ENCODE measurements at places on chromosomes 16 and 17.

DNA sequence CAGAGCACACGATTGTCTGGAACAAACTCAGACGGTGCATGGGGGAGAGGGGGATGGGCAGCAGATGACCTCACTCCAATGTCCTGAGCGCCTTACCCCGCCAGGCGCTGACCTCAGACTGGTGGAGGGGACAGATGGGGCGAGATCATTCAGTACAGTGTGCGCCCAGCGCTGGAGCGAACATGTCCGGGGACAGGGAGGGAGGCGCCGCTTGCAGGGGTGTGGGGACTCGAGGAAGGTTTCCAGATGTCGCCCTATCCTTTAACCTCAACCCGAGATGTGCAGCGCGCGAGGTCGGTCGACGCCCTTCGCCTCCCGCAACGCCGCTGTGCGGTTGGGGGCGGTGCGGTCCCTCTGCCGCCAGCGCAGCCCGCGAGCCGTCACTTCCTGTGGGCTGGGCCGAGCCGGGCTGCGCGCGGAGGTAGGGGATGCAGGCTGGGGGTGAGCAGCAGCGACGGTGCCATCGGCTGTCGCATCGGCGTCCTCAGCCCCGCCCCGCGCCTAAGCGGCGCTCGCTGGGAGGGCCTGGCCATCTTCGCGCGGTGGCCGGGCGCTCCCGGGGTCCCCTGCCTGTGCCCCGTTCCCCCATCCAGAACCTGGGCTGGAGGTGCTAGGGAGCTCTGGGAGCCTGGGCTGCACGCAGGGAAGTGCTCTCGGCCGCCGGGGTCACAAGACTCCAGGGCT is 5.3 kb upstream of the CDR2L start:
- peak; percentile 52 for DNase-seq

- no peak for DNase-seq
These were observed 4.9 kb downstream of the CD300A start for GRCh38 chr17:74471341-74471740.

GRCh38 chr16:69193855-69194254 is 6.9 kb downstream of the SNTB2 start:
- no peak for DNase-seq

DNA sequence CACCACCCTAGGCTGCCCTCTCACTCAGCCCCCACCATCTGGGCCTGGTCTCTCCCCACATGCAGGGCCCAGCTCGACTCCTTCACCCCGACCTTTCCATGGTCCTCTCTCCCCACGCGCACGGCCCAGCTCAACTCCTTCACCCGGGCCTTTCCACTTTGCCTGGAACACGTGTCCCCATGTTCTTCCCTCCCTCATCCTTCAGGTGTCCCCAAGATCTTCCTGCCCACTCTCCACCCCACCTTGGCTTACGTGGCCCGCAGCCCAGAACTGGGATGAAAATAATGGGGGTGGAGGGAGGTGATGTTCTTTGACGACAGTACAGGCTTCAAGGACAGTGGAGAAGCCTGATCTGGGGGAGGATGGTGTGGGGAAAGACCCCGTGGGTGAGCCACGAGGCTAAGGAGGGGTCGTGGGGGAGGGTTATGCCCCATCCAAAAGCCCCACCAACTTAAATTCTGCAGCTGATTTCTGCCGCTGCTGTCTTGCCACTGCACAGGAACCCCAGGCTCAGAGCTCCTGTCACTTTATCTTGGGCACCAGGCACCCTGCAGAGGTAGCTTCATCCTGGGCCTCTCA is 9.9 kb upstream of the MEAK7 start:
- DNase-seq, result no peak

DNA sequence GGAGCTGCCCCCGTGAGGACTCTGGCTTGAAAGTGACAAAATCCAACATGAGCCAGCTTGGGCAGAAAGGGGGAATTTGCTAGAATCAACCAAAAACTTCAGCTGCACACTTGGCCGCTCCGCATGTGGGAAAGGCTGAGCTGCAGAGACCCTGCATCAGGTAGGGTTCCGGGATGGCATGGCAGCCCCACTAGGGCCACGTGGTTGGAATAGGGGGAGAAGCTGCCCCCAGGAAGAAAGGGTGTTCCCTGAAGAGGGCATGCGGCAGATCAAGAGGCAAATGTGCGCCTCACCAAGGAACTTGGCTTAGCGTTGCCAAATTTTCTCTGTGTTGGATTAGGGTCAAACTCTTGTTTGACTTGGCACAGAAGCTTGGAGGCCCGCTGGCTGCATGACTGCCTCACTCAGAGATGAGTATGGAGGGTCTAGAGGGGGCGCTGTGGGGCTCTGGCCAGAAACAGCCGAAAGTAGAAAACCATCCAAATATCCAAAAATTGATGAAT is 29.2 kb upstream of the WFIKKN2 start:
- no peak for DNase-seq

- DNase-seq, result no peak
These were observed 714 bp downstream of the ACSF3 start for GRCh38 chr16:89094252-89094879.

GRCh38 chr17:60383379-60383778 is 8.6 kb downstream of the USP32 start:
- DNase-seq, result no peak

DNA sequence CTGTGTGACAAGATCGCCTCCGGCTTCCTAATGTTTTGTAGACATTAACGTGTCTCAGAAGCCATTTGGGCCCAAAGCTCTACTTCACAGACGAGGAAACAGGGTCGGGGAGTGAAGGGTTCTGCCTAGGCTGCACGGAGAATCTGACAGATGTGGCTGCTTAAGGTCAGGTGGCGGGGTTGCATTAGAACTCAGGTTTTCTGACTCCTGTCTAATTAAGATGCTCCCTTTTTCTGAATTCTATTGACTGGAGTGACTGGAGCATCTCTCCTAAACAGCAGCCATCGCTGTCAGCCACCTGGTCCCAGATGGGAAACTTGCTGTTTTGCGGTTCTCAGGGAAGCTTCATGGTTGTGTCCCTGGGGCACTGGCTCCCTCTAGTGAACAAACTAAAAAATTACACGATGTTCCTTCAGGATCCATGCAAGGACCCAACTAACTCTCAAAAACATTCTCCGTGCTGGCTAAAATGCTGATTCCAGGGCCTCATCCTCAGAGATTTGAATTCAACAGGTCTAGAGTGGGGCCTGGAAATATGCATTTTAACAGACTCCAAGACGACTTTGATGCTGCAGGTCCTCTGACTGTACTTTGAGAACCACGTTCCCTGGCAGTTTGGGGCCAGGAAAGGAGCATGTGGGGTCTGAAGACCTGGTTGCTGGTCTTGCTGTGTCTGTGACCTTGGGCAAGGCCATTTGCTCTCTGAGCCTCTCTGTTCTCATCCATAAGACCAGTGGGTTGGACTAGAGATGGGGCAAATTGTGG is 117.4 kb downstream of the IRF8 start:
- no peak for DNase-seq

DNA sequence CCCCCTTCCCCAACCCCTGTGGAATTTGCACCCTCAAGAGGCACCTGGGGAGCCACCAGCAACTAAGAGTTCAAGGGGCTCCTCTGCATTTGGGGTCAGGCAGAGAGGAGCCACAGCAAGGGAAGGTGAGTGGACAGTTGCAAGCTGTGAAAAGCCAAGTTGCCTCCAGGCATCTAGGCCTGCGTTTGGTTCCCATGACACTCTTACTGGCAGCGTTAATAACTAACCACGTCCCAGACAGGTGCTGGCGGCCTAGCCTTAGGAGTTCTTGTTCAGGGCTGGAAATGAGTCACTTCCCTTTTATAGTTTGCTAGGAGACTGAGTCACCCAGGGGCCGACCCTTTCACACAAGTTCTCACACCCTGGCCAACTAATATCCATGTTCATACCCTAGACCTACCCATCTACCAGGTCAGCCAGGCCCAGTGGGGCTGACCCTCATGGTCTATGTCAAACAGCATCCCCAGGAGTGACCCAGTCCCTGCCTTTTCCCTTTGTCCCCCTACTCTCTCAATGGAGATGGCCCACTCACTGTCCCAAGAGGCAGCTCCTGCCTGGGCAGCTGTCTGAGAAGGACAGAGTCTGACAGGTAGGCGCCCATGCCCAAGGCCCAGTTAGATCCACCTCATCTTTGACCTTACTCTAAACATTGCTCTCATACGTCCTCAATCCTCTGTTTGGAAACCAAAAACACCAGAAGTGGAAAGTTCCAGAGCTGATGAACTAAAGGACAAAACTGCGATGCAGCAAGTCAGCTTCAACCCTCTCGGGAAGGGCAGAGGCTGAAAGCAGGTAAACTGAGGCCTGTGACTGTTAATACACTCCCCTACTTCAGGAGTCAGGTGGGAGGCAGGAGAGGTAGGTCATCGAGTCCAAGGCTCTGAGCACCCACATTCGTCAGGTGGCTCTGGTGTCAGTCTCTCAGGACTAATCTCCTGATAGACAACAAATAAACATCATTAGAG is 300.6 kb downstream of the SOX9 start:
- DNase-seq, result peak; percentile 25

DNA sequence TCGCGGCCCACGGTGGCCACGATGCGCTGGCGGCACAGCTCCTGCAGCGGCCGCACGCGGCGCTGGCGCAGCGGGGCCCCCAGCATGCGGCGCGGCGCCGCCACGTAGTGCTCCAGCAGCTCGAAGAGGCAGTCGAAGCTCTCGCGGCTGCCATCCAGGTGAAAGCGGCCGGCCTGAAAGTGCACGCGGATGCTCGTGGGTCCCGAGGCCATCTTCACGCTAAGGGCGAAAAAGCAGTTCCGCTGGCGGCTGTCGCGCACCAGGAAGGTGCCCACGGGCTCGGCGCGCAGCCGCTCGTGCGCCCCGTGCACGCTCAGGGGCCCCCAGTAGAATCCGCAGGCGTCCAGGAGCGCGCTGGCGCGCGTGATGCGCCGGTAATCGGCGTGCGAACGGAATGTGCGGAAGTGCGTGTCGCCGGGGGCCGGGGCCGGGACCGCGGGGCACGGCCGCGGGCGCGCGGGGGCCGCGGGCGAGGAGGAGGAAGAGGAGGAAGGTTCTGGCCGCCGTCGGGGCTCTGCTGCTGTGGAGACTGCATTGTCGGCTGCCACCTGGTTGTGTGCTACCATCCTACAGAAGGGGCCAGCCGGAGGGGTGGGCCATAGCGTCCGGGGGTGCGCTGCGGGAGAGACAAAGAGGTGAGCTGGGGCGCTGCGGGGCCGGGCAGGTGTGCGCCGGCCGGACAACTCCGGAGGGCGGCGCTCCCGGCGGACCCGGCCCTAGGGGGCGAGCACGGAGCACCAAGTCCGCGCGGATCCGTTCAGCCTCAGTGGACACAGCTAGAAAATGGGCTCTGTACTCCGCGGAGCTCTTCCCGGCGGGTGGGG is 879 bp downstream of the SOCS1 start:
- DNase-seq, result no peak

GRCh38 chr17:57555636-57556175 is 189.4 kb downstream of the CCDC182 start:
- no peak for DNase-seq

GRCh38 chr16:34802396-34802795 is 1343.0 kb downstream of the TP53TG3F start:
- no peak for DNase-seq

GRCh38 chr17:35073183-35073790 is 9.8 kb upstream of the RFFL start:
- DNase-seq, result no peak

DNA sequence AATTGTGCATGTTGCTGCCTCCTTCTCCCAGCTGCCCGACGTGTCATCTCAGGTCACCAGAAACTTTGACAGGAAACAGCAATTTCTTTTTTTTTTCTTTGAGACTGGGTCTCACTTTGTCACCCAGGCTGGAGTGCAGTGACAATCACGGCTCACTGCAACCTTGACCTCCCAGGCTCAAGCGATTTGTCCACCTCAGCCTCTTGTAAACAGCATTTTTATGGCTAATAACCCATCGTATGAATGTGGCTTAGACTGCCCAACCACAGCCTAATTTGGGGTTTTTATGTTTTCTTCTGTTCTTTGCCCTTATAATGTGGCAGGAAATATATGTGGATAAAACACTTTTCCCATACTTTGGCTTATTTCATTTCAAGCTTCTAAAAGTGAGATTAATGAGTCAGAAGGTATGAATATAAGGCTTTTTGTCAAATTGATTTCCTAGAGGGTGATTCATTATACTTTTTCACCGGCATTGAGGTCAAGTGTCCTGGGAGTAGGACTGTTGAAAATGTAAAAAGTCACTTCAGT is 31.0 kb upstream of the SLC5A10 start:
- DNase-seq, result no peak

DNA sequence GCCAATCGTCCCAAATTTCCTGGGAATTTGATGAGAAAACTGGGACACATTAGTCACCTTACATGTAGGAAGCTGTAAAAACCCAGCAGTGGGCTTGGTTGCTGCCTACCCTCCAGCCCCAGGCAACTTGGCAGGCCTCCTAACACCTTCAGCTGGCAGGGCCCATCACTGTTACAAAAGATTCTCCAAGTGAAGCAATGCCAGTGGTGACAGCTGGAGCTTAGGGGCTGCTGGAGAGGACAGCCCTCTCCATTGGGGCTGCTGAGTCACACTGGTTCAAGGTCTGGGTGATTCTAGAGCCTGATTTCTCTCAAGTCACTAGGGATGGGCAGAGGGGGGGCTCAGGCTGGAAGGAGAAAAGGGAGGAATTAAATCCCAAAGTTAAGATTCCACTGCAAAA is 180.6 kb downstream of the COPRS start:
- no peak for DNase-seq

GRCh38 chr16:9599415-9600120 is 508.1 kb downstream of the HAPSTR1 start:
- DNase-seq, result no peak

GRCh38 chr16:54508351-54508750 is 221.8 kb upstream of the IRX3 start:
- no peak for DNase-seq

GRCh38 chr16:88368036-88368435 is 14.7 kb upstream of the ZNF469 start:
- DNase-seq, result no peak

- DNase-seq, result no peak
These were observed 183.4 kb downstream of the IRX3 start for GRCh38 chr16:54102888-54103866.

DNA sequence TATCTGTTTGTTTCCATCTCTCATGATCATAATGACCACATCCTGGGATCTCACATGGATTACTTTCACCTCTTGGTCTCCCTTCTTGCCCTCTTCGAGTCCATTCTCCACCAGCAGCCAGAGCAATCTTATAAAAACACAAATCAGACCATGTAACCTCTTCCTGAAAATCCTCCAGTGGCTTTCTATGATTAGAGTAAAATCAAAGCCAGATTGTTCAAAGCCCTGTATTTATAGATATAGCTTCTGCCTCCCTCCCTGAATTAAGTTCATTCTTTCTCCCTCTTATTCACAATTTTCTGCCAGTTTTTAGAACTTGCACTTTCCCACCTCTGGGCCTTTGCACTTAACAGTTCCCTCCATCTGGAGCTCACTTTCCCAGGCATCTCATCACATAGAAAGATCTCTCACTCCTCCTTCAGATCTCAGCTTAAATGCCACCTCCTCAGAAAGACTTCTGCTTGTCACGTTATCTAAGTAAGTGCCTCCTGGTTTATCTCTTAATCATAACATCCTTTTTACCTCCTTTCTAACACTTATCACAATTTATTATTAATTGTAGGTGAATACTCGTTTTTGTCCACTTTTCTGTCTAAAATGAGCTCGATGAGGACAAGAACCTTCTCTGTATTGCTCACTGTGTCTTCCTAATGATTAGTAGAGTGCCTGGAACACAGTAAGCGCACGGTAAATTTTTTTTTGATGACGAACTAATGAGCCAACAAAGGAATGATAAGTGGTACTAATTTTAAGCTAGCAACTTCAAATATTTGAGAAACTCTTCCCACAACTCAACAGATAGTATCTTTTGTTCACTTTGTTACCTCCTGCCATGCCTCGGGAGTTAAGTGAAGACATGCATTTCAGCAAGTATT is 80.5 kb downstream of the CYB561 start:
- DNase-seq, result no peak

GRCh38 chr17:11241611-11242226 is 706 bp downstream of the SHISA6 start:
- DNase-seq, result no peak

Measured in NCI-H2081 treated with DMSO at 0.1 percent for 48 hours (cell line).